ENCODE measurements at places on chromosomes 5 and 9.

DNA sequence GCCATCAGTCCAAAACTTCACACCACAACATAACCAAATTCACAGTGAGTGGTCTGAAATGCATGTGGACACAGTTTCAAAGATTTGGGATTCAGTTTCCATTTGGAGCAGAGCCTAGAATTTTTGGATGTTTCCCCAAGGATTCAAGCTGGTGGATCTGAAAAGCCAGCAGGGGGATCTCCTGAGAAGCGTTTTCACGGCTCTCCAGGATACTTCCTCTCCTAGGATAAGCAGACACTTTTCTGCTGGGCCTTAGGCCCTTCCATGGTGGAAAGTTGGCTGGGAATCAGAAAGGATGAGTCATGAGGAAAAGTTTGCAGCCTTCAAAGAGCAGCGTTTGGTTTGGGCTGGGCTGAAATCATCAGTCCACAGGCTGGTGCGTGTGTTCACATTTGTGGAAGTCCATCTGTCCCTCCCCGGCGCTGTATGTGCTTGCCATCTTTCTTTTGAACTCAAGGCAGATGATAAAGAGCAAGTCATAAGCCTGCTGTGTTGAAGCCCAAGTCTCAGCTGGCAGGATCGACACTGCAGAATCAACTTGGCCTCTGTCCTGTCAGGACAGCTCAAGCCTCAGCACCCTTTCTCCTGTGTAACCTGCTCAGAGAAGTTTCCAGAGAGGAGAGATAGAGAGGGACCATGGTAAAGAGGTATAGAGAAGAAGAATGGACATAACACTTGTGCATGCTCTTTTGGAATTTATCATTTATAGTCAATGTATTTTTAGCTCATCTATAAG lies 152.6 kb upstream of the MSX2 start:
- DNase-seq: no peak

- DNase-seq: peak; percentile 7
These were observed 676.5 kb downstream of the DMRTA1 start for GRCh38 chr9:23123048-23123632.

- DNase-seq: no peak
These were observed 91.6 kb downstream of the ZSWIM6 start for GRCh38 chr5:61423487-61424145.

DNA sequence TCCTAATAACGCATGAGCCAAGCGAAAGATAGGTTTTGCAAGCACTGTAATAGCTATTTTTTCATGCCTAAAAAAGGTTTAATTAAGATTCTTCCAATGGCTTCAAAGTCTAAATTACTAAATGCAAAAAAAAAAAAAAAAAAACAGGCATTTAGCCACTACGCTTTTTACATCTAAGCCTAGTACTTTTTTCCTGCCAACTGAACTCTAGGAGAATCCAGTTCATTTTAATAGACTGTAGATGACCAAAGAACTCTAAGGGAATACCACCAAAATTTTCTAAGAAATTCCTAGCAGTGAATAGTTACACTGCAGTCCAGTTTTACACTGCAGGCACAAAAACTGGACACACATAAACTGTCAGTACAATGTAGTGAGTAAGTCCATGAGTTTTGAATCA lies 9.8 kb downstream of the DIAPH1 start:
- DNase-seq: no peak

DNA sequence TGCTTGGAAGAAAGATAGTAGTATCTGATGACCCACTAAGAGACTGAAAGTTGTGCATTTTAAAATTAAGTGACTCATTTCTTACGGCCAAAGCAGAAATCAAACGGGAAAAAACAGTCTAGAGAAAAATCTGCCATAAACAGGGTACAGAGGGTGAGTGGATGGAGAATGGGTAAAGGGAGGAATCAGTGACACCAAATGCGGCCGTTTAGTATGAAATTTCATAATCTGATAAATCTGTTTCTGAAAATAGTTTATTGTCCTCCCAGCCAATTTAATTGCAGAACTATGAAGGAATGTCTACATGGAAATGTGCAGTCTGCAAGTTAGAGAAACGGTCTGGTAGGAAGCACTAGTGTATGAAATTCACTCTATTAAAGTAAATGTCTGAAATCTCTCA lies 39.5 kb downstream of the ADAMTS12 start:
- no peak for DNase-seq

- no peak for DNase-seq
These were observed 137.6 kb downstream of the CCDC192 start for GRCh38 chr5:127840809-127841208.

DNA sequence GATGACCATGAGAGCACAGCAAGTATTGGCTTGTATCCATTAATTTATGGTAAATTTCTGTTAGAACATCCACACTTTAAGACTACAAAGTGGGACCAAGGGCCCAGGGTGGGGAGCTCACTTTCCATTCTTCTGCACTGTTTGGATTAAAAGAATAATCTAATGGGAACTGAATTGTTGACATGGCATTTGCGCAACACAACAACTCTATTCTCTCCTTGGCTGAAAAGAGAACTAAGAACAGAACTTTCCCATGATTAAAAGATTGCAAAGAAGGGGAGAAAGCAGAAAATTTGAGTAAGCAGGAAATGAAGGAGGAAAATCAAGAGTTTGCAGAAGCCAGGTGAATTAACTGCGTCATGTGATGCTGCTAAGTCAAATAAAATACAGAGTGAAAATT lies 143.4 kb downstream of the HINT1 start:
- peak; percentile 30 for DNase-seq

- DNase-seq: peak; percentile 67
These were observed 101.6 kb downstream of the FBXW11 start for GRCh38 chr5:171904886-171905285.

DNA sequence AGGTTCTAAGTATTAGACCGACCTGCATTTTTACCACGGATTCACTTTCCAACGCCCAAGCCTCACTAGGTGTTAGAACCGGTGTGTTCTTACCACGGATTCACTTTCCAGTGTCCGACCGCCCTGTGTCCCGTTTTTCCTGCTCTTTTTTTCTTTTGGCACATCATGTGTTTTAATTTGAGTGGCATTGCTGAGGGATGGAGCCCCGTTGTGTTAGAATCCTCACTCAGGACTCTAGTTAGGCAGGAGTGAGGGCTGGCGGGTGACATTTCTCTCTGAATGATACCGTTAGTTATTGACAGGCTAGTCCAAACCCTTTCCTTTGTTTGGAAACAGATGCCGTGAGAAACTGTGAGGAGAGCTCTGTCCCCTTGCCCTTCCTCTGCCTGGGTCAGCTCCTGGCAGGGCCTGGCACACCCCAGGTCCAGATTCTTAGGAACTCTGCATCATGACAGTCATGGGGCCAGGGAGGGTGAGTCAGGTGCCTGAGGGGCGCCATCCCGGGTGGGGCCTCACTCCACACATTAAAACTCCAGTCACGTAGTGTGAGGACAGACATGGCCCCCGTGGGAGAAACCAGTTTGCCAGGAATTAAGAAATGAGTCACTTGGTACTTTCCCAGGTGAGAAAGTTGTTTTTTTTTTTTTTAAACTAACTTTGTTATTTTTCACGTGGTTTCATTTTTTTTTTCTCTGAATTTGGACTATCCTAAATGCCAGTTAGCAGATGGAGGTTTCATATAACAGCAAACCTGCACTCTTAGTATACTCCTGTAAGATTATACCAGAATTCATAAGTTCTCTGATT lies 15.8 kb downstream of the EXOC3 start:
- peak; percentile 6 for DNase-seq

GRCh38 chr9:109139851-109140250 lies 20.1 kb upstream of the TMEM245 start:
- no peak for DNase-seq

DNA sequence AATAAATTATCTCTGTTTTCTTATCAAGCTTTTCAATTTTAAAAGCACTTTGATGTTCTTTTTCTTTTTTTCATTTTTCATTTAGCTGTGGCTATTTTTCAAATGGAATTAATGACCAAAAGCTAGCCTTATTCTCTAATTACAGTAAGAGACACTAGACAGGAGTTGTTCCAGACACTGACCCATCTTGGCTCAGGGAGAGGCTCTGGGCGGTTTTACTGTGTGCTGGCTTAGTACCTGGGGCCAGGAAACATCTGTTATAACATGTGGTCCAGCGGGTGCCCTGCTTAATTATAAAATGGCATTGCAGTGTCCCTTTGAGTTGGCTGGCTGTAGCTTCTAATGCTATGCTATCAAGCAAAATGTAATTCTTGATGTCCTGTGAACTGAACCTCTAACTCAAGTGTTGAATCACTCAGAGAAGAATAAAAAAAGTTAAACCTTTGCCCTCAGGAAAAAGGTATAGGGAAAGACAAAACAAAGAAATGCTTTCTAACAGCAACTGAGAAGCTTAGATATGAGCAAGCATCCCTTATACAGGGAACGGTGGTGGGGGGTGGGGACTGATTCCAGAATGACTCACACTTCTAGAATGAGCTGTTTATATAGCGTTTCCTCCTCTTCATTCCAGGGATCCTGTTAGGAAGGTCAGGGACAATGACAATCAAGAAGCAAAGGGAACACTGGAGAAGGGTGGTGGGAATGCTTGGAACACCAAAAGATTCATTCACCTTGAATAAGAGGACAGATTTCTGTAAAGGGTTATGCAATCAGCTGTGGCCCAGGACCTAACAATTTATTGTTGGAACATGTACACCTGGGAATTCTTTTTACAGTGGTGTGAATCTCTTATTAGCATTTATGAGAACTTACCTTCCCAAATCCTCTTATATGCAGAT lies 58.7 kb upstream of the NFIB start:
- no peak for DNase-seq

DNA sequence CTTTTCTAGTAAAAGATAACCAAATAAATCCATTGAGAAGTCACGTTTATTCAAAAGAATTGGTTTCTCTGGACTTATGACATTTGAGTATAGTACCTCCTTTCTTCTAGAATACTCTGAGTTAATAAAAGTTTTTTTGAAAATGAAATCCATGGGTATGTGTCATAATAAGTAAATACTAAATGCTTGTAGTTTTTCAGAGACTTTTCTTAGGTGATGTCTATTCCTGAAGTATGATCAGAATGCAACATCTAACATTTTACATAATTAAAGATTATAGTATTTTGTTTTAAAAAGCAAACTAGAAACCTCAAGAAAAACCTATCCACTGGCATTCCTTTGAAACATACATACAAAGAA lies 63.2 kb downstream of the NFIB start:
- DNase-seq: no peak

GRCh38 chr5:79785983-79786382 lies 96.3 kb downstream of the CMYA5 start:
- no peak for DNase-seq

Data from inflammatory macrophage treated with lipopolysaccharide for 4 hours (primary cell).